ENCODE measurements at places on chromosomes 5 and 9. TPM values are rescaled to one million over a fixed set of nuclear protein-coding genes. Genes with fewer than 3 reads are reported as not detected.

Gene DDX4
- total RNA-seq = not detected

DNA sequence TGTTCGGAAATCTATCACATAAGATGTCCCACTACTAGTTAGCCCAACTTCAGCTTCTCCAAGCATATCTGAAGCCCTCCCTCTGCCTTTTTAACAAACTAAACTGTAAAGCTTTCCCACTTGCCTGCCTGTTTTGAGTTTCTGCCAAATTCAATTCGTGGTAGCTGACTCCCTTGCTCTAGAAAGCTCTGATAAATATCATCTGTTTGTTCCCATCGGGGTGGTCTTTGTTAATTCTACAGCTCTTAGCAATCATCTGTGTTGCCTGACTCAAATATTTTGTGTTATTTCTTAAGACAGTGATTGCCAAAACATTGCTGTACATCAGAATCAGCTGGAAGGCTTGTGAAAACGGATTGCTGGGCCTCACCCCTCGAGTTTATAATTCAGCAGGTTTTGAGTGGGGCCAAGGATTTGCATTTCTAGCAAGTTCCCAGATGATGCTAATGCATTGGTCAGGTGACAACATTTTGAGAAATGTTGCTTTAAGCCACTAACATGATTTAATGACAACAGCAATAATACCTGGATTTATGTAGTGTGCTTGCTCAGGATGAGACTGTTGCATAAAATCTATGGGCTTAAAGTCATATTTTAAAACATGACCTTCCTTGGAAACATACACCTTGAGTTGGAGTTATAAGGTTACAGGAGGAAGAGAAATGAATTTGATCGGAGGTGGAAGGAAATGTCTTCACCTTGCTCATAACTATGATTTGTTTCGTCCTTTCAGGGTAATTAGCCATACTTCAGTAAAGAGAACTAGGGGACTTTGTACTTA, 631.9 kb downstream of the PSAT1 start:
- no peak for DNase-seq

DNA sequence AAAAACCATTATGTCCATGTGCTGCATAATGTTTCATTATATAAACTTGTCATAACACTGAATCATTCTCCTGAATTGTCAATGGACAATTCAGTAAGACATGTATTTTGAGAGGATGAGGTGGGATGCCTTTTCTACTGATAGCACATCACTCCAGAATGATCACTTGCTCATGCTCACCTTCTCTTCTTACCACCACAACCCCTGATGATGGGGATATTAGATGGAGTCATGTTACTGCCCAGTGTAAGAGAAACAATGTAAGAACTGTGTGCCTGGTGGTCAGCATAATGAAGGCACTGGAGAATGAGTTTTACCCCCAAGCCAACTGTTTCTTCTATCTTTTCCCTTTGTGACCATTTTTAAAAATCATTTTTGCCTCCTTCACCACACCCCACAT, 198.8 kb downstream of the ADAMTSL1 start:
- no peak for DNase-seq

Gene IFNA2
- 0.75 TPM for total RNA-seq

- DNase-seq = no peak
Measured at GRCh38 chr9:137234055-137234697, 3.5 kb downstream of the SLC34A3 start.

- no peak for DNase-seq
Measured at GRCh38 chr5:54996466-54996865, 11.1 kb upstream of the ESM1 start.

Gene MCC
- 47.3 TPM for total RNA-seq

DNA sequence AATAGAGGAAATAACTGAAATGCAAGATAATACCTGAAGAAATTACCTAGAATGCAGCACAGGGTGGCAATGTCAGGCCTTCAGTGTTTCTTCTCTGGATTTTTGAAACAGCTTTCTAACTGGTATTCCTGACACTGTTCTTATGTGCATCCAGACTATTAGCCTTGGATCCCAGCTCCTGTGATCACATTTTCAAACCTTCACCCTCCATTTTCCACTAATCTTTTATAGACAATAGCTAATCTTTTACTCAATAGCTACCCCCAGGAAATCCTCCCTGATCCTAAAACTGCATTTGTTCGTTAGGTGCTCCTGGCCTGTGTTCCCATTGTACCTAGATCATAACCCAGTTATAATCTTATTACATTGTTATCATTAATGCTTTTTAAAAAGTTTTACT, 101.5 kb upstream of the DHFR start:
- DNase-seq = no peak

GRCh38 chr9:105969636-105970035, 275.3 kb downstream of the TMEM38B start:
- no peak for DNase-seq

- no peak for DNase-seq
Measured at GRCh38 chr9:2041736-2042135, 26.6 kb downstream of the SMARCA2 start.

DNA sequence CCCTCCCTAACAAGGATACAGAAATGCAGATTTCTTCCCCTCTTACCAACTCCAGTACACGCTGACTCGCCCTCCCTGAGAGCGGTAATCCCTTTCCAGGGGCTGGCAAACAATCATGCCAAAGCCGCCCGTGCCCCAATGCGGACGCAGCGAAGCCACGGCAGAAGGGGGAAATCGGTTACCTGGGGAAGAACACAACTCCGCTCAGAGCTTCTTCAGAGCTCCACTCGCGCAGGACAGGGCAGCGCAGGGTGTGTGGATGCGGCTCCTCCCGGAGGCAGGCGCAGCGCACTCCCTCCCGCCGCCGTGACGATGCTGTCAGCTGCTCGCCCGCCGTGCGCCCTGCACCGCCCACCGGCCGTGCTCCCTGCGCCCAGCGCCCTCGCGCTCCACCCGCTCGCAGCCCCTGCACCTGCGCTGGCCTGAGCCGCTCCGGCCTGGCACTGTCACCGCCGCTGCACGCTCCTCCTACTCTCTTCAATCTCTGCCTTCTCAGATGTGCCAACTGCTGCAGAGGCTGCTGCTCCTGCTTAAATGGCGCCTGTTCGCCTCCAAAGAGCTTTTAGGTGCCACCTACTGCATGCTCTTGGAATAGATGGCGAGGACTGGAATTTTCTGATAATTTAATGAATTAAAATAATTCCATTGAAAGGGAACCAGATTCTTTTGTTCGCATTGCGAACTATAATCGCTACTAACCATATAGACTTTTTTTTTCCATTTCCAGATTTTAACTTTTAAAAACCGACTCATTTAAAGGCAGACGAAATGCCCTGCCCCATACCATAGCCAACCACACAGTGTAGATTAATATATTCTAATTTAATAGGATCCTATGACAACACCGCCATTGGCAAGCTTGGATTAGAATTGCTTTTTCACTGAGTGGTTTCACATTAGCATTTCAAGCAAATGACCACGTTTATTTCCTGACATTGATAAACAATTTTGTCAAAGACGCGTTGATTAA, at the start of gene DIRAS2:
Gene DIRAS2, minus strand, starts transcription at position 255 of the 970 bp plus-strand sequence. CDS start 28,997 bp downstream, outside the sequence.
- no peak for DNase-seq

DNA sequence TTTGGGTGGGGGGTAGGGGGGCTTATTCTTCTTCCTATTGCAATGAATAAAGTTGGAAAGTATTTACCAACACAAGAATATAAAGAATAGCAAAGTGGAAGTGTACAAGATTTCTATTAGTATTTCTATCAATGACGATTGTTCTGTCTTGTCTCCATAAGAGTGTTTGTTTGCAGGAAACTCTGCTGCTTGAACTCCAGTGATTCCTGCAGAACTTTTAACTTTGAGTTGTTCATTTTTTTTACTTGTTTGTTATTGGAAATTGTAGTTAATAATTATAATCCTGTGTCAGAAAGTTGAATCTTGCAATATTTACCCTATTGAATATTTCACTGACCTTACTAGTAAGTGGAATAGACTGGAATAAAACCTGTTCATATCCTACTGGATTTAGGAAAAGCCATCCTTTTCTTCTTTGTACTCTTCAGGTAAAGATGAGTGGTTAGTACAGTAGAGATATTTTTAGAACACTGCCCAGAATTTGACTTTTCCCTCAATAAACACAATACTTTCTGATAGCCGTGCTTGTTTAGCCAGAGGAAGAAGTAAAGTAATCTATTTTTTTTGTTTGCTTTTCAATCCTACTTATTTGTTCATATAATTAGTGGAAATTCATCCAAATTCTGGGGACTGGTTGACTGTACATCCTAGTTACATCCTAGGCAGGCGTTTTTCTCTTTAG, 340.4 kb downstream of the TENT4A start:
- DNase-seq = no peak

- DNase-seq = no peak
Measured at GRCh38 chr9:32072570-32072969, 311.9 kb upstream of the ACO1 start.

DNA sequence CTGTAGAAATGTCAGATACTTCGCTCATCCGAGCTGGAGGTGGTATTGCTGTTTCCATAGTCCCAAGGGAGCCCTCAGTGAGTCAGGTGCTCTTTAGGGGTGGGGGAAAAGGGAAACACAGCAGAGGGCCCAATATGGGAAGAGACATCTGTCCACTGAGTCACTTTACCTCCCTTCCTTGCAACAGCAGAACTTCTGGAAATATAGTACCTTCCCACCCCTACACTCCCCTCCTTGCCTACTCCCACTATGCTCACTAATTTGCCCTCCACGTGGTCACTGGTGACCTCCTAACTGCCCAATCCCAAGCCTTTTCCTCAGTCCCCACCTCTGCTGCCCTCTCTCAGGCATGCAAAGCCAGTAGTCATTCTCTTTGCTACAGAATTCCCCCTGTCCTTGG, 1.9 kb downstream of the HK3 start:
- DNase-seq = no peak

GRCh38 chr9:114779352-114779845, 26.4 kb downstream of the TNFSF15 start:
- no peak for DNase-seq
